ENCODE measurements at places on chromosomes 4 and X.
A peak's percentile ranks its signal among the peaks of the same experiment; 100 is the strongest.

GRCh38 chr4:149291463-149291862 is 524.2 kb downstream of the IQCM start:
- ATAC-seq, result no peak
- H3K4me3 ChIP-seq, result no peak overlapping the region
- no peak overlapping the region for H3K27ac ChIP-seq
- H3K36me3 ChIP-seq, result no peaks in the 10 kb centered on the region
- H3K4me1 ChIP-seq, result peaks cover 20% of the 10 kb centered on the region

- H3K27ac ChIP-seq, result peak overlapping the region; percentile 7
- H3K36me3 ChIP-seq, result no peaks in the 10 kb centered on the region
- peaks cover 12% of the 10 kb centered on the region for H3K4me1 ChIP-seq
- no peak overlapping the region for H3K4me3 ChIP-seq
These were observed 57.2 kb downstream of the RUFY3 start for GRCh38 chr4:70778888-70779422.

DNA sequence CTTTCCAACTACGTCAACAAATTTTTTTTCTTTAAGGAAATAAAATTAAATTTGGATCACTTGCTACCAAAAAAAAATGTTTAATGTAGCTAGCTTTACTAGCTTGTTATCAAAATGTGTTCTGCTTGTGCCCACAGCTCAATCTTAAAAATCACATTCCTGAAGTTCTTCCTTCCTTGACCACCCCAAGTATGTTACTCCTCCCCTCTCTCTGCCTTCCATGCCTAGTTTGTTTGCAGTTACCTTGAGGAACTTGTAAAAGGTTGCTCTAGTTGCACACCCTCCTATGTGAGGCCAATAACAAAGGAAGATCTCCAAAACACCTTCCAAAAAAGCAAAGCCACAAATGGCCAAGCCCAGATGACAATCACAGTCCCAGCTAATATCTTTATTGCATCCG is 19.6 kb upstream of the TMEM184C start:
- no peak overlapping the region for H3K4me3 ChIP-seq
- no peak overlapping the region for H3K27ac ChIP-seq
- ATAC-seq, result no peak
- no peaks in the 10 kb centered on the region for H3K36me3 ChIP-seq
- H3K27me3 ChIP-seq, result no peaks in the 10 kb centered on the region

- H3K27me3 ChIP-seq, result no peaks in the 10 kb centered on the region
- H3K36me3 ChIP-seq, result no peaks in the 10 kb centered on the region
- no peak for ATAC-seq
- H3K27ac ChIP-seq, result no peak overlapping the region
These were observed 51.7 kb upstream of the OTUD4 start for GRCh38 chr4:145231906-145232700.

GRCh38 chr4:149927514-149927913 is 111.9 kb upstream of the IQCM start:
- no peak overlapping the region for H3K27ac ChIP-seq
- H3K27me3 ChIP-seq, result no peaks in the 10 kb centered on the region
- no peak overlapping the region for H3K4me3 ChIP-seq
- H3K4me1 ChIP-seq, result no peaks in the 10 kb centered on the region
- ATAC-seq, result no peak
- no peaks in the 10 kb centered on the region for H3K36me3 ChIP-seq

DNA sequence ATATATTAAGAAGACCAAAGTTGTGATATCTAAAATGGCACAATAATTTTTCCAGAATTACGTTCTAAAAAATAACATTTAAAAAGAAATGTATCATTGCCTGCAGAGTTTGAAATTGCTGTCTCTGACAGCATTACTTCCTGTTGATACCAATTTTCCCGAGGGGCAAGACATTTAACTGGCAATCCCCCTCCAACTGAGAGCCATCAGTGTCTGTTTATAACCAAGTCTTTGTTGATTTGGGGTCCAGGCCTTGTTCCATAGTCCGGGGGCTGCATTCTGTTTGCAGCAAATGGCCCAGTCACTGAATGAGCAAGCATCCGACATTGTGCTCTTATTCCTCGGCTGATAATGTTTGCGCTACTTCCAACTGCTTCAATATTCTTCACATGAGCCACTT is 231.5 kb downstream of the NAF1 start:
- H3K27ac ChIP-seq, result no peak overlapping the region
- no peak overlapping the region for H3K4me3 ChIP-seq
- H3K27me3 ChIP-seq, result no peaks in the 10 kb centered on the region
- no peaks in the 10 kb centered on the region for H3K4me1 ChIP-seq

GRCh38 chrX:64894454-64895038 is 81.7 kb downstream of the ZC4H2 start:
- H3K4me1 ChIP-seq, result no peaks in the 10 kb centered on the region
- no peak for ATAC-seq
- no peak overlapping the region for H3K4me3 ChIP-seq

DNA sequence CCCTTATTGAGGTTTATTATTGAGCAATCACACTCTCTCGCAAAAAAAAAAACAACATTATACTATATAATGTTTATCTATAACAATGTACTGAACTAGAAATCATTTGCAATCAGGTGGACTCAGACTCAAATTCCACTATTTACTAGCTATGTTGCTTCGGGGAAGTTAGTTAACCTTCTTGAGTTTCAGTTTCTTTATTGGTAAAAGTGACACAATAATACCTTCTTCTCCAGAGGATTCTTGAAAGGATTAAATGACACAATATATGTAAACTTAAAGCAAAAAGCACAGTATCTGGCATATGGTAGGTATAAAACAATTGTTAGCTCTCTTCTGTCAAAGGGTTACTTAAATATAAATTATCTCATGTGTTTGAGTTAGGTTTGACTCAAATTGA is 31.5 kb upstream of the HDAC8 start:
- no peaks in the 10 kb centered on the region for H3K27me3 ChIP-seq
- H3K27ac ChIP-seq, result no peak overlapping the region
- no peak for ATAC-seq

- no peaks in the 10 kb centered on the region for H3K27me3 ChIP-seq
- H3K4me1 ChIP-seq, result no peaks in the 10 kb centered on the region
- H3K27ac ChIP-seq, result no peak overlapping the region
- no peak for ATAC-seq
- H3K36me3 ChIP-seq, result no peaks in the 10 kb centered on the region
These were observed 92.0 kb upstream of the PRDX4 start for GRCh38 chrX:23575281-23575680.

- no peak for ATAC-seq
- no peaks in the 10 kb centered on the region for H3K36me3 ChIP-seq
- H3K27ac ChIP-seq, result no peak overlapping the region
- no peak overlapping the region for H3K4me3 ChIP-seq
These were observed 178.4 kb upstream of the BMP3 start for GRCh38 chr4:80852061-80852460.

GRCh38 chrX:110041980-110042379 is 39.1 kb downstream of the TMEM164 start:
- H3K4me1 ChIP-seq, result no peaks in the 10 kb centered on the region
- H3K36me3 ChIP-seq, result no peaks in the 10 kb centered on the region
- no peak for ATAC-seq
- H3K27me3 ChIP-seq, result no peaks in the 10 kb centered on the region
- no peak overlapping the region for H3K4me3 ChIP-seq
- H3K27ac ChIP-seq, result no peak overlapping the region

- H3K4me1 ChIP-seq, result peaks cover 52% of the 10 kb centered on the region
- H3K4me3 ChIP-seq, result peak overlapping the region; percentile 13
- peak; percentile 56 for ATAC-seq
- no peaks in the 10 kb centered on the region for H3K36me3 ChIP-seq
These were observed 20.3 kb upstream of the SPON2 start for GRCh38 chr4:1192493-1193205.

- no peak for ATAC-seq
- H3K4me3 ChIP-seq, result no peak overlapping the region
- H3K36me3 ChIP-seq, result no peaks in the 10 kb centered on the region
- H3K27ac ChIP-seq, result no peak overlapping the region
These were observed 18.4 kb downstream of the DCLK2 start for GRCh38 chr4:150096625-150097024.

- H3K4me1 ChIP-seq, result no peaks in the 10 kb centered on the region
- ATAC-seq, result no peak
- H3K27me3 ChIP-seq, result no peaks in the 10 kb centered on the region
- H3K36me3 ChIP-seq, result no peaks in the 10 kb centered on the region
These were observed 48.8 kb upstream of the PITX2 start for GRCh38 chr4:110671679-110672078.

DNA sequence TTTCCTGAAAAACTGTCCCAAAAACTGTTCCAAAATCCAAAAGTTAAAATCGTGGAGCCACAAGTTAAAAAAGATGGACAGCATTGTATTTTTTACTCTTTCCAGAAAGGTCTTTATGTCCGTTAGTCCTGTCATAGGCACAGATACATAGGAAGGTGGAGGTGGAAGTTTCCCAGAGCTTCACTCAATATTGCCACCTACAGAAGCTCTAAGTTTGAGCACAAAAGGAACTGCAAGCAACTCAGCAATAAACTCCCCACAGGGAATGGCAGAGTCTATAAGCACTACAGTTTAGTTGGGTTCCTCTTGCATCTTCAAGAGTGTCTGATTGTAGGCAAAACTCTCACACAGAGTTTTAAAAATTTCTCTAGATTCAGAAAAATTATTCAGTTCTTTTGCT is 22.0 kb upstream of the UGT2B4 start:
- no peaks in the 10 kb centered on the region for H3K36me3 ChIP-seq
- ATAC-seq, result no peak
- no peak overlapping the region for H3K27ac ChIP-seq

GRCh38 chr4:145098675-145099037 is 545 bp downstream of the ABCE1 start:
- peaks cover 19% of the 10 kb centered on the region for H3K36me3 ChIP-seq
- peak; percentile 38 for ATAC-seq
- H3K27ac ChIP-seq, result peak overlapping the region; percentile 90

DNA sequence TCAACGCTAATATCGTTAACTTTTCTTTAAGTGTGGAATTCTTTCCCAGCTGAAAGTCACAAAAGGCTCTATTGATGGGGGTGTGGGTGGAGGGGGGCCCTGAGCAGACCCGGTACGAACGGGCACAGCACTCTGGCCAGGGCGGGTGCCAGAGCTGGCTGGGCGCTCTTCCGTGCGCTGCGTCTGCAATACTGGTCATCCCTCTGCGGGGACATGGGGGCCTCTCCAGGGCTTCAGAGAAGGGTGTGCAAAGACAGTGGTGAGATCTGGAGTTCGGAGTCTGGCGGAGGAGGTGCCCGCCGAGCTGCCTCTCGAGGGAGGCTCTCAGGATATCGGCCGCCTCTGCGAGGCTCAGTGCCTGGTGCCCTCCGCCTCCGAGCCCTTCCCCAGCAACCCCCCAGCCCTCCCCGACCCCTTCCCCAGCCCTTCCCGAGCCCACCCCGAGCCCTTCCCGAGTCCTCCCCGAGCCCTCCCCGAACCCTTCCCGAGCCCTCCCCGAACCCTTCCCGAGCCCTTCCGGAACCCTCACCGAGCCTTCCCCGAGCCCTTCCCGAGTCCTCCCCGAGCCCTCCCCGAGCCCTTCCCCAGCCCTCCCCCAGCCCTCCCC is 34.3 kb downstream of the FGFRL1 start:
- no peak for ATAC-seq
- H3K27me3 ChIP-seq, result peaks cover 83% of the 10 kb centered on the region
- no peaks in the 10 kb centered on the region for H3K36me3 ChIP-seq
- peaks cover 30% of the 10 kb centered on the region for H3K4me1 ChIP-seq
- no peak overlapping the region for H3K27ac ChIP-seq

- no peaks in the 10 kb centered on the region for H3K36me3 ChIP-seq
- ATAC-seq, result no peak
- H3K27me3 ChIP-seq, result no peaks in the 10 kb centered on the region
- no peak overlapping the region for H3K27ac ChIP-seq
- H3K4me1 ChIP-seq, result no peaks in the 10 kb centered on the region
- no peak overlapping the region for H3K4me3 ChIP-seq
These were observed 323.7 kb downstream of the STK32B start for GRCh38 chr4:5374994-5375393.

DNA sequence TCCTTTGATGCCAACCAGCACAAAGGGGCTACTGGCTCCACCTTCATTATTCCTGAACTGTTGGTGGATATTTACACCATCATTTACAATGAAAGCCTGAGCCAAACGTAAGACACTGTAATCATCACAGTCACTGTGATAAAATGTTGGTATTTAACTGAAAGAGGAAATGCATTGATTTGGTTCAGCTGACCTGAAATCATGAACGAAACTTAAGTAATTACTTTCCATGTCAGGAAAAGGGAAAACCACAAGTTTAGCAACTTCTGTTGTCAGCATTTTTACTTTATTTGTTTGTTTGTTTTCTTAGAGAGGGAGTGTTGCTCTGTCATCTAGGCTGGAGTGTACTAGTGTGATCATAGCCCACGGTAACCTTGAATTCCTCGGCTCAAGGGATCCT is 247.8 kb upstream of the FAM47A start:
- H3K4me1 ChIP-seq, result no peaks in the 10 kb centered on the region
- no peak overlapping the region for H3K4me3 ChIP-seq
- H3K27ac ChIP-seq, result no peak overlapping the region
- H3K27me3 ChIP-seq, result no peaks in the 10 kb centered on the region
- ATAC-seq, result no peak

DNA sequence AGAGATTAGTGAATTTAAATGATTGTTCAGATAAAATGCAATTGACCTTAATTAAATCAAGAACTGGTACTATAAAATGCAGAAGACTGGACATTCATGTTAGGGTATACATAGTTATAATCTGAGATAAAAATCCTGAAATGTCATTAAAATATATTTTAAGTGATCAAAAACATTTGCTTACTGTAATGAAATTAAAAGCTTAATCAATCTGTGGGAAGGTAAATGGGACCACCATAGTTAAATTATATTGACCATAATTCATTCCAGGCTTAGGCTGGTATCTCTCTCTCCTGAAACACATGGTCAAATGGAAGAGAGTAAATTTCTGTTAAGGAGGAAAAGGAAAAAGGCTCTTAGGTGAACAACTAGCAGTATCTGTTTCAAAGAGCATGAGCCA is 474.4 kb downstream of the C4orf33 start:
- H3K27me3 ChIP-seq, result no peaks in the 10 kb centered on the region
- no peak overlapping the region for H3K4me3 ChIP-seq
- ATAC-seq, result no peak
- H3K36me3 ChIP-seq, result no peaks in the 10 kb centered on the region
- no peaks in the 10 kb centered on the region for H3K4me1 ChIP-seq
- H3K27ac ChIP-seq, result no peak overlapping the region

- no peak for ATAC-seq
- H3K36me3 ChIP-seq, result peaks cover 16% of the 10 kb centered on the region
- H3K27me3 ChIP-seq, result no peaks in the 10 kb centered on the region
- peak overlapping the region; percentile 68 for H3K4me3 ChIP-seq
- peaks cover 13% of the 10 kb centered on the region for H3K4me1 ChIP-seq
These were observed 342 bp downstream of the EOLA2 start for GRCh38 chrX:149937871-149938426.

- H3K4me3 ChIP-seq, result no peak overlapping the region
- H3K27ac ChIP-seq, result no peak overlapping the region
- H3K27me3 ChIP-seq, result no peaks in the 10 kb centered on the region
- no peak for ATAC-seq
These were observed 287.9 kb upstream of the NR3C2 start for GRCh38 chr4:148730082-148730640.

DNA sequence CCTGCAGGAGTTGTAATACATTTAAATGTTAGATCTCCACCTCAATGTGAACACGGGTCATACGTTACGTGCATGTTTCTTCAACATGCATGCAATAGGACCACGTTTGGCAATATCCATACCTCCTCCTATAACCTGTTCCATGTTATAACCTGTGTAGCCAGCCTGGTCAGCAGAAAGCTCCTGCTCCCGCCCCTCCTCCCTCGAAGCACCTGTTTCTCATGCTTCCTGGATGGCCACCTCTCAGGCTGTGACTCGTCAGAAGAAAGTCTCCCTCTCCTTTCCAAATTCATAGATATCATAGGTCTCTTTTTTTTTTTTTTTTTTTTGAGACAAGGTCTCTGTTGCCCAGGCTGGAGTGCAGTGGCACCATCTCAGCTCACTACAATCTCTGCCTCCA is 96.5 kb downstream of the HMX1 start:
- H3K4me3 ChIP-seq, result no peak overlapping the region
- H3K27me3 ChIP-seq, result peaks cover 15% of the 10 kb centered on the region
- ATAC-seq, result no peak
- H3K36me3 ChIP-seq, result no peaks in the 10 kb centered on the region
- no peak overlapping the region for H3K27ac ChIP-seq
